ENCODE measurements at places on chromosomes 4 and X.

DNA sequence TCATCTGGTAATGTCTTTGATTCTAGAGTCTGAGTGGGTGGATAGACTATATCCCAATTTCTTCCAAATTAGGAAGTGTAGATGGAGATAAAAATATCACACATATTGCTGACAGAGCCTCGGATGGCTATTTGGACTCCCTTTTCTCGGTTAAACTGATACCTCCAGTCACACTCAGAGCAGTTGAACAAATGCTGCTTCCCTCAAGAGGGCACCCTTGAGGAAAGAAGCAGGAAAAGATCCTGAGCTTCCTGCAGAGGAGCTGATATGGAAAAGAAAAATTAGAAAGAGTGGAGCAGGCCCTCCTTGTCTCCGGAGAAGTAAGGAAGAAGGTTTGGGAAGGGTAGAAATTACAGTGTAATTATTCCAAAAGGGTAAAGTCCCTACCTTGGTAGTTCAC is 96.2 kb upstream of the CCSER1 start:
- DNase-seq: peak; percentile 29

GRCh38 chr4:67292045-67292444 is 253.3 kb downstream of the CENPC start:
- no peak for DNase-seq

GRCh38 chr4:180169394-180169793 is 2073.8 kb upstream of the TENM3 start:
- DNase-seq: no peak

- DNase-seq: no peak
Observed at GRCh38 chr4:144582975-144583374, 63.0 kb upstream of the HHIP start.

DNA sequence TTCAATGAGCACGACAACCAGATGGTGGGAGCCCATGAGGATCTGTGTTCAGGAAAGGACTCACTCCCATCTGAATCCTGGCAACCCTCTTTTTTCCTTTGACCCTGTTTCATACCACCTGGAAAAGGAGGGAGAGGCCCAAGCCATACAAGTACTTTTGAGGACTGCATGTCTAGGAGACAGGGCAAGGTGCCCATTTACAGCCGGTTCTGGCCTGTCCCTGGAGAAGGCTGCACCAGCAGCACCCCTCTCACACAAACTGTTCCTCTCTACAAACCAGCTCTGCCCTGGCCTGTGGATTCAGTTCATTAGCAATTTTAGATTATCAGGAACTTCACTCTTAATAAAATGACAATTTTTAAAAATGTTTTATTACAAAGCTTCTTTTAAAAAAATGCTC is 57.5 kb downstream of the HADH start:
- no peak for DNase-seq

- DNase-seq: no peak
Observed at GRCh38 chr4:11130195-11130970, 298.3 kb downstream of the HS3ST1 start.

DNA sequence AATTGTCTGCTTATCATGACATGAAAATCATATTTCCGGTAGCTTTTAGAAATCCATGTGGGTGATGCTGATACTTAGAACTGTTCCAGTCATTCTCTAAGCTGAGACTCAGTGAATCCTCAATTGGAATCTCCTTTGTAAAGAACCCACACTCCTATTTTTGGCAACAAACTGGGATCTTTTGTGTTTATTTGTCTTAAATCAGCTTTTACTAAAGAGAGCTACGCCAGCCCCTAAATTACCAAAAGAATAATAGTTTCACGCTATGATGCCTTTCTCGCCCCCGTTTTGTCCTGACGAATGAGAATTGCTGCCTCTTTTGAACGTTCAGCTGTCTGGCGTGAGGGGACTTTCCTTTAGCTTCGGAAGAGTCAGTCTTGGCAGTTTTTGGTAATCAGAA is 195.9 kb downstream of the SHOX start:
- DNase-seq: no peak

- no peak for DNase-seq
Observed at GRCh38 chr4:7024336-7024890, 18.8 kb upstream of the TADA2B start.

DNA sequence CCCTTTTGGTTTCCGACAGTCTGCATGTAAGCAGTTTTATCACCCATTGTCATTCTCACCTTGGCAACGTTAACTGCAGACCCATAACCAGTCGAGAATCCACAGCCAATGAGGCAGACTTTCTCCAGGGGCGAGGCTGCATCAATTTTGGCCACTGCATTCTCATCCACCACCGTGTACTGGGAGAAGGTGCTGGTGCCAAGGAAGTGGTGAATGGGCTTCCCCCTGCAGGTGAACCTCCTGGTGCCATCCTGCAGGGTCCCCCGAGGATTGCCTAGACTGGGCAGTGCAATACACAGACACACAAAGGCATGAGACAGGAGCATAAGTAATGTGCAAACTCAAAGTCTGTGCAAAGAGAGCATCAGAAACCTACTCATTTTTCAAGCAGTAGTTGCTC is 5.4 kb downstream of the ADH1B start:
- DNase-seq: no peak
